ENCODE measurements at places on chromosomes 16 and 17.

- DNase-seq, result no peak
Observed at GRCh38 chr17:47276868-47277267, 23.2 kb downstream of the ITGB3 start.

- DNase-seq, result no peak
Observed at GRCh38 chr16:51569203-51569931, 418.3 kb upstream of the SALL1 start.

- no peak for DNase-seq
Observed at GRCh38 chr17:39996800-39997199, 16.2 kb downstream of the PSMD3 start.

DNA sequence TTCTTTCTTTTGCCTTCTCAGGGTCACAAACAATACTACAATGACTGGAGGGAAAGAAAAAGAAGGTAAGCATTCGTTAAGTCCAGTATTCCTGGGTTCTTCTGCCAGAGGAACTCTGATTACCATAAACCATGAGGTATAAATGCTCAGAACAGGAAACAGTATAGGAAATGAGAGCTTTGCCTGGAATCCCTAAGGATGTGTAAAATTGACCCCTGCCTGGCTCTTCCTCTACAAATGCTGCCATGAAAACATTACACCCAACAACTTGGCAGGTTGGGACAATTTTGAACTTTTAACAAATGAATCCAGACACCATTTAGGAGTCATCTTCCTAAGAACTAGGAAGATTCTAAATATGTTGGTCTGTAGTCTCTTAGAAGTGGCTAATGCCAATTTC, 173.8 kb downstream of the CDH11 start:
- no peak for DNase-seq

GRCh38 chr17:36675250-36675649, 73.9 kb downstream of the MRM1 start:
- DNase-seq, result no peak

- DNase-seq, result no peak
Observed at GRCh38 chr17:2061441-2061958, 6.6 kb downstream of the HIC1 start.

GRCh38 chr16:13961099-13961811, 41.3 kb downstream of the ERCC4 start:
- DNase-seq, result no peak

DNA sequence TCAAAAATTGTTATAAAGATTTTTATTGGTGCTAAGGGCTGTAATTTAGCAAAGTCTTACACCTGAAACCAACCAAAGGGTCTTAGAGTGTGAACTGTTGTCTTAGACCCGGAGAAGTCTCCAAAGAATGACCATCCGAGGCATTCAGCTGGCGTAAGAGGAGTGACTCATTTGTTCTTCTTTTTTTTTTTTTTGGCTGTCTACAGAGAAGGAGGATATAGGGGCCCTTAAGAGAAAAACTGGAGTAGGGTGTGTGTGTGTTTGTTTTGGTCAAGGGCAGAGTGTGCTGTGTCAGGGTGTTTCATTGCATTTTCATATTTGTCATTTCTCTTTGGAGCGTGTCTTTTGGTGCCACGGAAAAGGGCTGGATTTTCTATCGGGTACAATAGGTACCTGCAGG, 508.0 kb downstream of the WWOX start:
- no peak for DNase-seq

GRCh38 chr16:56549744-56550385, 15.0 kb upstream of the MT4 start:
- no peak for DNase-seq

- DNase-seq, result no peak
Observed at GRCh38 chr17:33137426-33137825, 145.8 kb downstream of the SPACA3 start.

DNA sequence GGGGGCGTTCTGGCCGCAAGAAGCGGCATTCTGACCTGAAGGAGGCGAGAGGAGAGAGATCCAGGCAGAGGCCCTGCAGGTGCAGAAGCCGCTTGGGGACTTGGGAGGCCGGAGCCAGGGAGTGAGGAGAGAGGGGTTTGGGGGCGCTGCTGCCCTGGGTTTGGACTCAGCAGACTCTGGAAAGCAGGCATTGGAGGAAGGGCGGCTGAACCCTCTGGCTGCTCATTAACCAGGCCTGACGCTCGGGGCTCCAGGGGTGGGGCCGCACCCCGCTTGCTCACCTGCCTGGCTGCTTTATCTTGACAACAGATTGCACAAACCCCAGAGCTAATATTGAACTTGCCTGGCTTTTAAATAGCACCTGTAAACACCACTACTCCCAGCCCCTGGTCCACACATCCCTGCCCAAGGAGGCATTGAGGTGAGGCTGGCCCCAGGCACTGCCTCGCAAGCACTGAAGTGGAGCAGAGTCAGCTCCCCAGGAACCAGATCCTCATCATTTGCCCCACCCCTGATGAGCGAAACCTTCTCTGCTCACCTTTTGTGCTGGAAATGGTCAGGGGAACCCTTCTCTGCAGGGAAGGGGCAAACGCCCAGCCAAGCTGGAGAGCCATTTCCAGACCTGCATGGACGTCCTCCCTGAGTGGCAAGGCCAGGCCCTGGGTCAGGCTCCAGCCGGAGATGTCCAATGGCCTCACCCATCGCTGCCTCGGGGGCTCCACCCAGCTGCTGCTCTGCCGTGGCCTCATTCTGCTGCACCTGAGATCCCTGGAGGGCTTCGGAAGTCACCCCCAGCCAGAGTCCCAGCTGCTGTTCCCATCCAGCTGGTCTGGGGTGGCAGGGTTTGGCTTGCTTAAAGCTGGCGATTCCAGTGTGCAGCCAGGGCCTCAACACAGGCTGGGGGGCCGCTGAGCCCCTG, 190.2 kb upstream of the GSE1 start:
- DNase-seq, result no peak

GRCh38 chr17:80612997-80613731, 68.5 kb downstream of the RPTOR start:
- no peak for DNase-seq

- DNase-seq, result no peak
Observed at GRCh38 chr17:27860971-27861664, 32.0 kb downstream of the LYRM9 start.

DNA sequence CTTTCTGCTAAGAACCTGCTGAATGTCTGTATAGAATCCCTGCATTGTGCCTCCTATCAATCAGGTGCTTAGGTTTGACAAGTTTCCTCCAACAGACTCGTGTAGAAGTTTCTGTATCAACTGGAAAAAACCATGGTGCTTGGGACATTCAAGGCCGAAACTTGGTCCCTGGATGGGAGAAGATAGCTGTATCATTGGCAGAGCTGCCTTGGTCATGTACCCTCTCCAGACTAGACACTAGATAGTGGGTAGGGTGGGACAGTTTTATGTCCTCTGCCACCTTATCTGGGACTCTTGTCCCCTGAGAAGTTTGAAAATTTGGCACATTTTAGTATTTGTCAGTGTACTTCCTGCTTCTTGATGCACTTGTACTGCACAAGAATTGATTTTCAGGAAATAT, 520.8 kb downstream of the WWOX start:
- DNase-seq, result no peak

DNA sequence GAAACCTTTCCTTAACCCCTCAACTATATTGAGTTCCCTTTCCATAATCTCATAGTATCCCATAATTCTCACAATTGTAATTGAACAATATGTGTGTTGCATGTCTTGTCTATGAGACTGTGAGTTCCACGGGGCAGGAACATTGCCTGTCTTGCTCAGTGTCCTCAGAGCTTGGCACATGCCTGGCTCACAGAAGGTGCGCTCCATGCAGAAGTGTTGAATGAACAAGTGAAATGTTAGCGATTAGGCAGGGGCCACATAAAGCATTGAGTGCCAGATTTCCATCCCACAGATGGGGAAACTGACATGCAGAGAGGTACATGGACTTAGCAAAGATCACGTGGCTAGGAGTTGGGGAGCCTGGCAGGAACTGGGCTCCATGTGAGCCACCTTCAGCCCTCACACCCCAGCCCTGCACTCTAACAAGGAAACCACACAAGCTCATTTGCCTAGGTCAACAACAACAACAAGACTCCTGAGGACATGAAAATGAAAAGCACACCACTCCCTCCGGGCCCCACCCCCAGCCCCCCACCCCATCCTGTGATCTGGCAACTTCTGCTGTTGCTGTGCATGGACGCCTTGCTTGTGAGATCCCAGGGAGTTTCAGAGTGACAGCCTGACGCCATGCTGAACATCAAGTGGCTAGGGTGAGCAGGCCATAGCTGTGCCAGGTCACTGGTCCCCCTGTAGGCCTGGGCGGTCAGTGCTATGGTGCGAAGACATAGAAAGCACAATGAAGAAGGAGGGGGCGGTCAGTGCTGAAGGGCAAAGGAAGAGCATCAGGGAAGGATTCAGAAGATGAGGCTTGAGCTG, 5.0 kb downstream of the PIK3R5 start:
- no peak for DNase-seq

- DNase-seq, result no peak
Observed at GRCh38 chr17:64080174-64080618, 49.7 kb downstream of the ERN1 start.

DNA sequence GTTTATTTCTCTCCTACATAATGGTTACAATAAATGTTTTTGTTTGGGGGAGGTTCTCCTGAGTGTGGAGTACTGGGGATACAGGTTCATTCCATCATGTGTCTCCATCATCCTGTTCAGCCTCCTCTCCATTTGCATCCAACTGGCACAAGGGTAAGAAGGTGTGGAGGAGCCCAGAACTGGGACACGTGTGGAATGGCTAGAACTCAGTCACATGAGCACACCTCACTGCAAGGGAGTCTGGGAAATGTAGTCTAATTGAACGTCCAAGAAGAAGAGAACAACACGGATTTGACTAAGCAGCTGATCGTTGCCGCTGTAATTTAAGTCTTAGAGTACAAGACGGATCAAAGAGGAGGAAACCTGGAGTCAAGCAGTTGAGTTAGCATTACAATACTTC, 6.1 kb downstream of the OR1A1 start:
- no peak for DNase-seq

DNA sequence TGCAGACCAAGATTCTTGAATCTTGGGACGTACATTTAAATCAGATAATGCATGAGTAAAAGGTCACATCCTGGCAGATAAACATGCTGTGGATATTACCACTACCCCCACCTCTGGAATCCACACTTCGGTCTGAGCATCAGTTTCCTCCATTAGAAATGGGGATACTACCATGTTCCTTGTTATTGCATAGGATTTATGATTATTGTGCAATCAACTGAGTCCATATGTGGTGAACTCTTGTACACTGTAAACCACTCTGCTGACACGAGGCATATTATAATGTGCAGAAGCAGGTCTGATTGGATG, 108.7 kb downstream of the VAT1L start:
- no peak for DNase-seq

GRCh38 chr17:1504866-1505265, 11.5 kb downstream of the INPP5K start:
- no peak for DNase-seq

DNA sequence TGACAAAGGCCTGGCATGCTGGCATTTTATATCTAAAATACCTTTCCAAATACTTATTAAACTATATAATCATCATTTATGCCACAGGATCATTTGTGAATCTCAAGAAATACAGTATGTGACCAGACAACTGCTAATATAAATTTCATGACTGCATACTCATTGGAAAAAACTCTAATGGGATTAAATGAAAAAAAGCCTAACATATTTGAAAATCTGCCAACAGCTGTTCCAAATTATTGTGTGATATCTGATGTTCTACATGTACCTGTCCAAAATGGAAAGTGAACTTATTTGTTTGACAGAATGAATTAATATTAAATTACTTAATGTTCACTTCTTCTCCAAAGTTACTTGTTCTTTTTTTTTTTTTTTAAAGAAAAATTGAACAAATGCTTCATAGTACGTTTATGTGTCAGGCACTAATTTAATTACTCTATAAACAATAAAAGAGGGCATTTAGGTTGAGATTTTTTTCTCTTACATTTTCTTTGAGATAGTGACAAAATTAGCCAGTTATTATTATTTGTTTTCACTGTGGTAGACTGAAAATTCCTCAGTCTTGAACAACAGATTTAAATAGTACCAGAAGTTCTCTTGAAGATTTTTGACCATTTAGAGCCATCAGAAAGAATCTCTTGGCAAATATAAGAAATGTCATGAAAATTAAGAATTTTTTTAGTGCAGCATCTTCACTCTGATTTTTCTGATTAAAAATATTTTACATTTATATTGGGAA, 114.0 kb downstream of the FTO start:
- no peak for DNase-seq

- DNase-seq, result no peak
Observed at GRCh38 chr16:67490335-67491096, 7.2 kb upstream of the AGRP start.

DNA sequence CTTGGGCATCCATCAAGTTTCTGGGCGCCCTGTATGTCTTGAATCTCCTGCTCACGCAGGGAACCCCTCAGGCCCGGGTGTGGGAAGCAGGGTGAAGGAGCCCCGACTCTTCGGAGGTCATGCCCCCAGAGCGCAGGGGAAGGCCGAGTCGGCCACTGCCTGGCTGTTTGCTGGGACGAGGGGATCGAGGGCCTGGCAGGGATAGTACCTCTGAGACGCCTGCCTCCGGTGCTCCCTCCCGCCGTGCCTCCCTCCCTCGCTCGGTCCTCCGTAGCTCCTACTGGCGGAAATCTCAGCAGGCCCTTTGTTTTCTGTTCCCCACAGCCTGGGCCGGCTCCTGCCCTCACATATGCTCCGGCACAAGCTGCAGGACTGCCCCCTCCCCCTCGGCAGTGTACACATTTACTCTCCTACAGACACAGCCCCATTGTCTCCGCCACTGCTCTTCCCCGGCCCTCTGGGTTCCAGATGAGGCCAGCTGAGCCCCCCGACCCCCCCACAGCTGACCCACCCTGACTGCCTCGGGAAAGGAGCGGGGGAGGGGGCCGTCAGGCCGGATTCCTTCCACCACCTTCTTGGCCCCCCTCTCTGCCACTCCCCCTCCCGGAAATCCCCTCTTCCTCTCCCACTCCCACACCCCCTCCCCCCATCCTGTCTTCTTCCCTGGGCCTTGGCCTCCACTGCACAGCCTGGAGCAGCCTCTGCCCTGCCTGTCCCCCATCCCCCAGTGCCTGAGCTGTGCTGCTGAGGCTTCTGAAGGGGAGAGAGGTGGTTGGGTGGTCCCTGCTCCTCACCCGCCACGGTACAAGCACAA, 1.4 kb downstream of the TRAF4 start:
- DNase-seq, result no peak

- no peak for DNase-seq
Observed at GRCh38 chr17:4520894-4521600, 22.4 kb downstream of the SPNS2 start.

Data from cerebellar nuclear complex (tissue), 1 donor.